ENCODE measurements at places on chromosomes 16 and 17.

- no peak for DNase-seq
Observed at GRCh38 chr17:37676115-37676925, 33.1 kb upstream of the DDX52 start.

DNA sequence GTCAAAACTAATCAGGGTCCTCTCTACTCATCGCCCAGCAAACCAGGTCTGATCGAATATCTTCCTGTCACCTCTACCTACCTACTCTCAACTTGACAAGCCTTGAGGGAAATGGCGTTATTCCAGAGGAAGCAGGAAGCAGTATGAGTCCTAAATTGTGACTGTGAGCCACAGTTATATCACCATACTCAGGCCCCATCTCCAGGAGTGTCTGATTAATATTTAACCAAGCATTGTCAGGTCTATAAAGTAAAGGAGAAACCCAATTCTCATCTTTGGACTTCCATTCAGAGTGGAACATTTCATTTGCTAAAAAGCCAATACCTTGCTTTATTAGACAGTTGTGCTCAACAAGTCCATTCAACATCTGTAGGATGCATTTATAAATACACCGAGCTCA, 17.8 kb upstream of the CLEC3A start:
- DNase-seq, result no peak

DNA sequence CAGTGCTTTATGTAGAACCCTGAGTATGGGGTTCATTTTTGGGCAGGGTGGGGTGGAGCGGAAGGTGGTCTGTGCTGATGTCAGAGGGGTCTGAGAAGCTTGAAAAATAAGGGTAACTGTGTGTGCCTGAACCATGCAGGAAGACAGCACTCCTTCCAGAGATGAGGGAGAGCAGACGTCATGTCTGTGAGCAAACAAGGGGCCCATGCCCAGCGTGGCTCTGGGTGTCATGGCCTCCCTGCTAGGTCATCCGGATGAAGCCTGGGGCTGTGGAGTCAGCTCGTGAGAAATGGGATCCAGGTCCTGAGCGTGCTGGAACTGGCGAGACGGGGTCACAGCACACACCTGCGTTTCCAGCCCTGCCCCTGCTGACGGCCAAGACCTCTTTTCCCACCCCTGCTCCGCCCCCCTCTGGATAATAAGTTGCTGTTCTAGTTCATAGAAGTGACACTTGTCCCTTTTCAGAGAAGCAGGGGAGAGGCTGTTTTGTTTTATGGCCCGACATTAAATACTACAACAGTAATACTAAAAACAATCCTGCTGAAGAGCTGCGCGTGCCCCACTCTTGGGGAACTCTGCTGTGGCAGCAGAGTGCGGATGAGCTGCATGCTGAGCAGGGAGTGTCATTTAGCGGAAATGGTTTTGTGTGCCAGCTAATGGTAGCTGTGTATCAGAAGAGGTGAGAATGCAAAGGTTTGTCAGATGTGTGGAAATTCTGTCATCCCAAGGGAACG, 92.6 kb downstream of the RPTOR start:
- DNase-seq, result no peak

GRCh38 chr17:30253312-30253711, 17.8 kb upstream of the SLC6A4 start:
- no peak for DNase-seq

DNA sequence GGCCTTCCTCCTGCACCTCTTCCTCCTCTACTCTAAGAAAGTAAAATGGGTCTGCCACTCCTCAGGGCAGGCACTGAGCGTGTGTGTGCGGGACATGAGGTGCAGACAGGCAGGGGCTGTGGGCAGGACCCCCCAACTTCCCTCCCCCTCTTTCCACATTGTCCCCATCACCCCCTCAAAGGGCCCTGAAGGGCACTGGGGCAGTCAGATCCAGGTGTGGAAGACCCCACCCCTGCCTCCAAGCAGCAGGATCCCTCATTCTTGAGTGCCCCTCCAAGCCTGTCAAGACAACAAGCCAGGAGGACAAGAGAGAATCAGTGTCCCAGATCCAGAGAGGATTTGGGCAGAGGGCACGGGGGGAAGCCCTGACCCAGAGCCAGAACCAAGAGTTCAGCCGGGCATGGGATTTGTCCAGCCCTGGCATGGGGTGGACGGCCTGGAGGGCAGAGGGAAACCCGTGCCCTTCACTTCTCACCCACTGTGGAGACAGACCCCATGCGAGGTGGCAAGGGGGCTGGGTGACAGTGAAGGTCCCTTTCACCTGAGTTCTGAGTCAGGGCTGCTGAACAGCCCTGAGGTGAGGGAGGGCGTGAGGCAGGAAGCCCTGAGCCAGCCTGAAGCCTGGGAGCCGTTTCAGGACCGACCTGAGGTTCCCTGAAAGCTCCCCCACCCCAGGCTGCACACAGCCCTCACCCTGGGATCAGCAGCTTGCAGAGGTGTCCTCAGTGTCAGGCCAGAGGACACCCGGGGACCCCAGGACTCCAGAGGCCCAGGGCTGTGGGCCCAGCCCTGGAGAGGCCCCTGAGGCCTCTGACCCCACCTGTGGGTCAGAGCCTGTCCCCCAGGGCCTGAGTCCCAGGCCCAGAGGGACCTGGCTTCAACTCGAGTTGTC, 45.8 kb downstream of the USP22 start:
- no peak for DNase-seq

- peak; percentile 42 for DNase-seq
Observed at GRCh38 chr17:47204722-47205418, 4.3 kb upstream of the MYL4 start.

GRCh38 chr17:56667925-56668458, 74.5 kb downstream of the NOG start:
- no peak for DNase-seq

GRCh38 chr17:61484174-61484573, 32.0 kb downstream of the TBX4 start:
- DNase-seq, result no peak

GRCh38 chr17:13518261-13519000, 83.3 kb downstream of the HS3ST3A1 start:
- DNase-seq, result no peak
